ENCODE measurements at places on chromosomes 1 and 21. TPM values are rescaled to one million over a fixed set of nuclear protein-coding genes. Genes with fewer than 3 reads are reported as not detected.

Gene AMPD1
- total RNA-seq = not detected

Gene VAMP4
- 13.7 TPM for total RNA-seq

Gene NHLH1
- total RNA-seq = 0.78 TPM

Gene WNT2B
- 0.04 TPM for total RNA-seq

Gene PODN
- not detected for total RNA-seq

Gene UBE2U
- total RNA-seq = not detected

Gene IFNGR2
- 28.5 TPM for total RNA-seq

Gene ARTN
- total RNA-seq = not detected

Gene MIS18A
- total RNA-seq = 58.1 TPM

Gene CFAP45
- 0.72 TPM for total RNA-seq

Gene FMO2
- total RNA-seq = 0.22 TPM

Gene BARHL2
- total RNA-seq = 0.11 TPM

Gene ARHGAP30
- total RNA-seq = 0.35 TPM

Gene INTS11
- total RNA-seq = 164 TPM

Gene NPHS2
- total RNA-seq = not detected

Gene NUDC
- total RNA-seq = 160 TPM

Gene CCT8
- total RNA-seq = 573 TPM

Gene DTL
- 74.4 TPM for total RNA-seq

Gene TAS1R3
- 0.07 TPM for total RNA-seq

Gene PGLYRP3
- not detected for total RNA-seq

Data from K562 (cell line).